GM12865 (cell line): ENCODE measurements at places on chromosomes 3 and 15.

- DNase-seq = peak; percentile 62
These were observed 66.9 kb upstream of the PRR23C start for GRCh38 chr3:139111392-139112229.

GRCh38 chr3:126845920-126846715 lies 136.8 kb upstream of the PLXNA1 start:
- no peak for DNase-seq

DNA sequence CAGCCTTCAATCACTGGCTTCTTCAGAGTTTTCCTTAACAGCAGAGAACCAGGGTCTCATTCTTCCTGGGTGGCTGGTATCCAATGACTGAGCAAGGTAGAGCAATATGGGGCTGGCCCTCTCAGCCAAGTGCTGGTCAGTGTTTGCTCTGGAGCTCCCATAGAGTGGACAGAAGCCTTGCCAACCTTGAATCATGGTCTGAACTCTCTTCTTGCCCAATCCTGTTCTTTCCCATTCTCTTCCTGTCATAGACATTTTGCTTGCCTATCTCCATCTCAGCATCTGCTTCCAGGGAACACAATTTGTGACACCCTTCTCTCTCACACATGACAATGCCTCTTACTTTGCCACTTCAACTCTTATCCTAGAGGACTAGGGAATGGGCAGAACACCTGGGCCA lies 245.6 kb upstream of the PEX5L start:
- DNase-seq = no peak

GRCh38 chr3:197368330-197368729 lies 69.9 kb upstream of the DLG1 start:
- DNase-seq = no peak

DNA sequence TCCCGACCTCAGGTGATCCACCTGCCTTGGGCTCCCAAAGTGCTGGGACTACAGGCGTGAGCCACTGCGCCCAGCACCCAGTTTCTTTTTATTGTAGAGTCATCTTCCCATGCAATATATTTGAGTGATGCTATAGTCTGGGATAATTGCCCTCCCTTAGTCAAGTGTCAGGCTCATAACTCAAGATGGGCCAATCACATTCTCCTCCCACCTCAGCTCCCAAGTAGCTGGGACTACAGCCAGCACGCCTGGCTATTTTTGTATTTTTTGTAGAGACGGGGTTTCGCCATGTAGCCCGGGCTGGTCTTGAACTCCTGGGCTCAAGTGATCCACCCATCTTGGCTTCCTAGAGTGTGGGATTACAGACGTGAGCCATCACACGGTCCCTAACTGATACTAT lies 15.2 kb upstream of the PTPN9 start:
- no peak for DNase-seq

DNA sequence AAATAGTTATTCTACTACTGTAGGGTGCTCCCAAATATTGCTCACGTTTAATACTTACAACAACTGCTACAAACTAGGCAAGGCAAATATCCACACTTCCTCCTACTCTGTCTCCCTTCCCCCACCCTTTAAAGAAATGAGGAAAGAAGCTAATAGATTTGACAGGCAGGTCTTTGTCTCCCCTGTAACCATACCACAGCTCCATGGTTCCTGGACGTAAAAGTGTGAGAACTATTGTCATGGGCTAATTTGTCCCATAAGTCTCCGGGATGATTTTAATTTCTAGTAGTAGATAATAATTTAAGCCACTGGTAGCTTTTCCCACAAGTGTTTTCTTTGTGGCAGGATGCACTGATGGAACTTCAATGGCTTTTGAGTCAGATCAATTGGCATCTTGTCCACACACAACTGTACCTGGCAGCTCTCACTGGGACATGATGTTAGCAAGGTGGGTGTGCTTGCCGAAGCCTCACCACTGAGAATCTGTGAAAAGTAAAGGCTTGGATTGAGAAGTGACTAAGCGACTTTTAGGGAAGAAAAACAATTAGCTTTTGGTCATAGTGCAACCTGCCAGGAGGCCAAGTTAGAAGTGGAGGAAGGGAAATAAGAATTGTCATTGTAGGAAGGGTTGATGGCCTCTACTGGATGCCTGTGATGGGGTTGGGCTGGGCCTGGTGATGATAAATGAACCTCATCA lies 1.4 kb upstream of the CPOX start:
- no peak for DNase-seq

GRCh38 chr3:121897296-121897695 lies 3.1 kb downstream of the SLC15A2 start:
- DNase-seq = no peak

GRCh38 chr3:32166654-32167053 lies 60.2 kb downstream of the GPD1L start:
- DNase-seq = no peak

- peak; percentile 84 for DNase-seq
These were observed 28.9 kb downstream of the FBXW12 start for GRCh38 chr3:48400824-48401433.

DNA sequence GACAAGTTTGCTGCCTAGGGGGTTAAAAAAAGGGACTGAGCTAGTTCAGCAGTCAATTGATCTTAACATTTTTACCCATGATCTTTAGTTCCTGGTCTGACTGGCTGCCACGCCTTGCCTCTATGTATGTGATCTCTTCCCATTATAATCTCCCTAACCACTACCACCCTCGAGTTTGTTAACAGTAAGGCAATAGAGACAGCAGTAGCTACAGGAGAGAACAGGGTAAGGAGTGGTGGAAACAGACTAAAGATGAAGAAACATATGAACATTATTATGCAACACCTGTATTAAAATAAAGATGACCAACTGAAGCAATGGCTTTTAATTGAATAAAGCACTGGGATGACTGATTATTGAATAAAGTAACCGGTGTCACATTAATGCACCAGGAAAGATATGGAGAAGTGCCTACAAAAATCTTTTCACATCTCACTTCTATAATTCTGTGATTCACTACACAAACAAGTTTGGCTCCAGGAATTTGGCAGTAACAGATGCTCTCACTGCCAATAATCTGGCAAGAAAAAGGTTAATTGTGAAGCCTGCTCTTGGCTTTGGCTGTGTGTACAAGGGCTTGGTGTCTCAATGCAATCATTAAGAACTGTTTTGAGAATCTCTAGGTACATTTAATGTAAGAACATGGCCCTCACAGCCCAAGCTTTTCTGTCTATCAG lies 95.7 kb downstream of the HHLA2 start:
- no peak for DNase-seq

DNA sequence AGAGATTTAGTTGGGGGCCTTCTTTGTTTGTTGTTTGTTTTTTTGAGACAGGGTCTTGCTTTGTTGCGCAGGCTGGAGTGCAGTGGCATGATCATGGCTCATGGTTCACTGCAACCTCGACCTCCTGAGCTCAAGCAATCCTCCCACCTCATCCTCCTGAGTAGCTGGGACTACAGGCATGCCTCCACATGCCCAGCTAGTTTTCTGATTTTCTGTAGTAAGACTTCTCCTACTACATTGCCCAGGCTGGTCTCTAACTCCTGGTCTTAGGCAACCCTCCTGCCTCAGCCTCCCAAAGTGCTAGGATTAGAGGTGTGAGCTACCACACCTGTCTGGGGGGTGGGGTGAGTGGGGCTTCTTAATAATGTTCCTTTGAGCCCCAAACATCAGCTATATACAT lies 148.3 kb upstream of the ADAMTS9 start:
- no peak for DNase-seq

DNA sequence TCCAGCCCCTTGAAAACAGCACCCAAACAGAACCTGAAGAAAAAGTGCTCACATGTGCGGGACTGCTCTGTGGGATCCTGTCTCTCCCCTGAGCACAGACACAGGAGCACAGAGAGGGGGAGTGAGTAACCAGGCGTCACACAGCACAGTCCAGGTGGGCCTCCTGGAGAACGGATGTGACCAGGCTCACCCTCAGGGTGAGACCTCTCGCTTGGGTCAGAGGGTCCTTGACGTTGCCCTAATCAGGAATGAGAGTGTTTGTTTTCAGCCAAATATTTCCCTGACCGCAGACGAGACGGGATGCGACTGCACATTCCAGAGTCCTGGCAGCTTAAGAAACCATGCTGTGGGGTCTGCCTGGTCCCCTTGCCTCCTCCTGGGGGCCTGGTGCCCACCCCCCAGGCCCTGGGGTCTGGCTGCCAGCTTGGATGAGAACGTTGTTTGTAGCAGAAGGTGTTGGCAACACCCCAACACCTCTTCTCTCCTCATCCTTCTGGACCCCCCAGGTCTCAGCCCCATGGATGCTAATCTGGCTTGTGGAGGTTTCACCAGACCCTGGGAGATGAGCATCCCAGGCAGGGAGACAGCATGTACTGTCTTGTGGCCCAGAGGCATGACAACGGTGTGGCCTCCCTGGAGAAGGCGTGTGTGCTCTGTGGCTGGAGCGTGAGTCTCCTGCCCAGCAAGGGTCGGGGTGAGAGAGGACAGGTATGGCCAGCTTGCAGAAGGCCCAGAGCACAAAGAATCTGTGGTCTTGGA lies 42.1 kb upstream of the SLC6A6 start:
- no peak for DNase-seq

DNA sequence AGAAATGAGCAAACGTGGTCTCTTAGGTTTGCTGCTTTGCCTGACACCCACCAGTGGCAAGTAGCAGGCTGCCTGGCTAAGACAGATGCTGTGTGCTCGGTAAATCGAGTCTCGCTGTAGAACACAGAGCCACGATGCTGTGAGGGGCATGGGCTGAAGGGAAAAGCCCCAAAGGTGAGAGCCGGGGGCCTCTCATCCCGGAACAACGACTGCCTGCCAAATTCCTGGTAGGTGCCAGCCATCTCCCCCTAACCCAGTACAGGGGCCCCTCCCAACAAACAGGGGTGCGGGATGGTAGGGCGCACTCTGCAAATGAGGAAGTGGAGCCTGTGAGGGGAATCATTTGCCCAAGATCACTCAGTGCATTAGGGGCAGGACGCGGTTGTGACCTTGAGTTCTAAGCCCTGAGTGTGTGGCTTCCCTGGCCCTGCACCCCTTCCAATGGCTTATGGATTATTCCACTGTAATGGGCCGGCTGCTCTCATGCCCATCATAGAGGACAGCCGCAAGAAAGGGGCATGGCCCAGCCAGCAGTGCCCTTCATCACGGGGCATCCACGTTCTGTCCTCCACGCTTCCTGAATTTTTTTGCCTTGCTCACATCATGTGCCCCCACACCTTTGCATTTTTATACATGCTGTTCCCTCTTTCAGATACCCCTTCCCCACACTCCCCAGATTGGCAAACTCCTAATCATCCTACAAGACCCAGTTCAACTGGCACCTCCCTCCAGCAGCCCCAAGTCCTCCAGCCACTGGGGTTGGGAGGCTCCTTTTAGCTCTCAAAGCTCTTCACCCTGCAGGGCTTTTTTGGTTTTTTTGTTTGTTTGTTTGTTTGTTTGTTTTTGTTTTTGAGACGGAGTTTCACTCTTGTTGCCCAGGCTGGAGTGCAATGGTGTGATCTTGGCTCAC lies 125.4 kb downstream of the NUP210 start:
- no peak for DNase-seq

GRCh38 chr3:139113231-139113992 lies 68.7 kb upstream of the PRR23C start:
- DNase-seq = no peak

- DNase-seq = no peak
These were observed 11.7 kb downstream of the EXD1 start for GRCh38 chr15:41218851-41219250.

DNA sequence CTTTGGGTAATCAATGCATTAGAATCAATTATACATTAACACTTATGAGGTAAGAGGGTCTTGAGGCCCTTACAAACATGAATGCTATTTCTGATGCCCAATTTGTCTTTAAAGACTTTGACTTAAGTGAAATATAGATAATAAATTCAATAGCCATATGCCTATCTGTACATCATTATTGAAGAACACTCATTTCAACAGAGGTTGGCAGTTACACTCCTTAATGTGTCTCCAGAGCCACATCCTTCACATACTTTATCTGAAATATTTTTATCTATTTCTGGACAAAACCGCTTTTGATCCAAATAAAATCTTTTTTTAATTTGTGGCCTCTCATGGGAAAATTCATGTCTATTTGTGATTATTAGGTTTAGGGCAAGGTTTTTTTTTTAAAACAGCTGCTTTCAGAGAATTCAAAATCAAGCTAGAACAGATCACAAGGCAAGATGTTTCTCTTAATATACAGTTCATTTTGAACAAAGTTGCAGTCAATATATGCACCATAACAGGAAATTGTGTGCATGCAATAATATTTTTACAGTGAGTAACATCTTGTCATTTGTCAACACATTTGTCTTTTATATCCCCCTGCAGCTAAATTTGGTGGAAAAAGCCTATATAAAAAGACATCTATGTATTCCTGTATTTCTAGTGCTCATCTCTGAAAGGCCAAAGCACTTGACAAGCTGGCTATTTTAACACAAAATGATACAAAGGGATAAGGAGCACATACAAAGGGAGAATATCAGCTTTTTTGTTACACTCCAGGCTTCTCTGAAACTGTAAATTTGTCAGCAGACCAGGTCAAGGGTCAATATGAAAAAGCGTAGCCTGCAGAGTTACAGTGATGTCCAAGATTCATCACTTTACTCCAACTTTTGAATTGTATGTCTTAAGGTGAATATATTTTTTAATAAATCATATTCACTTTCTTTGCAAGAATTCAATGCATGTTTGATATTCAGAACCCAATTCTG lies 146.2 kb upstream of the DPH6 start:
- no peak for DNase-seq

- no peak for DNase-seq
These were observed 36.1 kb downstream of the FBXL2 start for GRCh38 chr3:33313331-33313730.

DNA sequence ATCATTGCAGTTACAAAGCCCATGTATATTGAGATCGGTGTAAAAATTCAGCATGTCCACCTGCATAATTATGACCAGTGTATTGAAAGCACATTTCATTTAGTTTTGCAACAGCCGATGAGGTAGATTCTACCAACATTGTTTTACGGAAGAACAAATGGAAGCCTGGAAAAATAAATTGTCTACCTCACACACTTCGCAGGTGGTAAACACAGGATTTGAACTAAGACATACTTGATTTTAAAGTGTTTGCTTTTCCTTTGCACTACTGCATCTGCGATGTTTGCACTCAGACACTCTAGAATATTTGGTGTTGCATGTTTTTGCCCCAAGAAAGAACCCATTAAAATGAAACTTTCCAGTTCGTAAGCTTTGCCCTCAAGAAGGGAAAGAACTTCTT lies 148.4 kb downstream of the PGPEP1L start:
- DNase-seq = no peak

DNA sequence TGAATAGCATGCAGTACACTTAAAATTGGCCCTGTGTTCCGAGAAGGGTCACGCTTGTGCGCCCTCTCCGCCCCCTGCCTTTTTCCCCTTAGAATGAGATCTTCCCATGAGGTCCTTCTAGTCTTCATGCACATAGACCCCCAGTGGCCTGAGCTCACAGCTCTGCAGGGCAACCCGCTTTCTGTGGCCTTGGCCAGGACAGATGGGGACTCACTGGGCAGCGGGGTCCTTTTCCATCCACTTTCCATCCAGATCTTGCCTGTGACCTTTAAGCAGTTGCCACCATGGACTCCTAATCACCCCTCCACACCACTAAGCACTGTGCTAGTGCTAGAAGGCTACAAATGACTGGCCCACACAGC lies 244.4 kb downstream of the UACA start:
- no peak for DNase-seq

GRCh38 chr3:171981271-171981605 lies 58.1 kb upstream of the FNDC3B start:
- no peak for DNase-seq

GRCh38 chr3:94378322-94378721 lies 315.5 kb downstream of the NSUN3 start:
- DNase-seq = no peak
